ENCODE measurements at places on chromosomes 13 and 19.

- no peak for DNase-seq
Measured at GRCh38 chr13:79678100-79678499, 197.1 kb downstream of the NDFIP2 start.

- no peak for DNase-seq
Measured at GRCh38 chr13:60369242-60369641, 27.8 kb upstream of the TDRD3 start.

DNA sequence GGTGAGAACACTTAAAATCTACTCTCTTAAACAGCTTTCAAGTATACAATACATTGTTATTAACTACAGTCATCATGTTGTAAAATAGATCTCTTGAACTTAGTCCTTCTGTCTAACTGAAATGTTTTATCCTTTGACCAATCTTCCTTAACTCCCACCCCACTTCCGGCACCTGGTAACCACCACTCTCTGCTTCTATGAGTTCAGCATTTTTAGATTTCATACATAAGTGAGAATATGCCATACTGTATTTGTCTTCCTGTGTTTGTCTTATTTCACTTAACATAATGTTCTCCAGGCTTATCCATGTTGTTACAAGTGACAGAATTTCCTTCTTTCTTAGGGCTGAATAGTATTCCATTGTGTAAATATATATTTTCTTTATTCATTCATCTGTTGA, 144.1 kb upstream of the TRPC4 start:
- DNase-seq, result no peak

DNA sequence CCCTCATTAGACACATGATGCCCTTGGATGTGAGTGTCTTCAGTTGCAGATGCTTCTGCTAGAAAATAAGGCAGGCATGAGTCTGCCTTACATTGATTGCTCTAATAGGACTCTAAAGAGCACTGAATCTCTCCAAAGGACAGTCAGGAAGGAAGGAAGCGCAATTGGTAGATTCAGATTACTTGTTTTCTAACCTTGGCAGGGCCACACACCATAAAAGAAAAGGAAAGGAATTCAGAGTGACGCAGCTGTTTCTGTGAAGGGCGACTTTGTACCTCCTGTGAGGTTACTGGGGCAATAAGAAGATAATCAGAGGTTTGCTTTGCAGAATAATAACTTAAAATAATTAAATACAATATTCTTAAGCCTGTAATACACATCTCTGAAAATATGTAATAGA, 48.0 kb downstream of the FRY start:
- no peak for DNase-seq

DNA sequence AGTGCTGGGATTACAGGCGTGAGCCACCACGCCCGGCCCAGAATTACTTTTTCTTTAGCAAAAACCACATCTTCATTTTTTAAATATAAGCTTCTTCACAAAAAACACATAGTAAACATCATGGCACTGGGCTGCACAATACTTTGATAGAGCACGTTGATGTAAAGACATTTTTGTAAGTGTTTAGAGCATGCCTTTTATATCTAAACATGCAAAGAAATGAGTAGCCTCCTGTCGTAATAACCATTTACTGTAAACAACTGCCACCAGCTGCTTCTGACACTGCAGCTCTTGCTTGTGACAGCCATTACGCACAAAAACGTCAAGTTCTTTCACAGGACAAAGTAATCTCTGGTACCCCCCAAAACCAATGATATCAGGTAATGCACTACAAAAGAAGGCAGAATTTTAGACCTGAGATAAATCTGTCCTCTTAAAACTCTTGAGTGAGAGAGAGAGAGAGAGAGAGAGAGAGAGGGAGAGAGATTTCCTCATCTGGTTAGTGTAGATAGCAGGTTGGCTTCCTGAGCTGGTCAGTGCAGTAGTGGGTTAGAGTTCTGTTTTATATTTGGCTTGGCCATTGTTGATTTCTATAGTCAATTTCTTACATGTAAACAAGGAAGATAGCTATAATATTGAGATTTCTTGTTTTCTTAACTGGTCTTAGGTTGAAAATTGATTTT, 6.7 kb upstream of the ZNF548 start:
- DNase-seq, result no peak

GRCh38 chr19:10815007-10815536, 20.9 kb downstream of the TMED1 start:
- DNase-seq, result peak; percentile 58
